ENCODE measurements at places on chromosomes 5 and 9.

- DNase-seq: no peak
These were observed 395.1 kb upstream of the RPS23 start for GRCh38 chr5:82673057-82673809.

DNA sequence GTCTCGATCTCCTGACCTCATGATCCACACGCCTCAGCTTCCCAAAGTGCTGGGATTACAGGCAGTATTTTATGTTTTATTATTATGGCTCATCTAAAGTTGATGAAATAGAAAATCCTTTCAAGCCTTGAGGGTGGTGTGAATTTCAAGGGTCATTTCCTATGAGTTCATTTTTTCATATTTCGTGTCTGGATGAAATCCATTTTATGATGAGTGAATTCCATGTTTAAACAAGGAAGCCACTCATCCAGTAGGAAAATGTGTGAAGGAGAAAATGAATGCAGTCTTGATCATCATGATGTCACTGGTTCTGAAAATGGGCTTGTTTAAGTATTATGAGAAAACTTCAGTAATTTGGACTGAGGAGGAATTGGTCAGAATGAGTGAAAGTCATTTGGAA, 74.6 kb upstream of the ZSWIM6 start:
- DNase-seq: no peak

DNA sequence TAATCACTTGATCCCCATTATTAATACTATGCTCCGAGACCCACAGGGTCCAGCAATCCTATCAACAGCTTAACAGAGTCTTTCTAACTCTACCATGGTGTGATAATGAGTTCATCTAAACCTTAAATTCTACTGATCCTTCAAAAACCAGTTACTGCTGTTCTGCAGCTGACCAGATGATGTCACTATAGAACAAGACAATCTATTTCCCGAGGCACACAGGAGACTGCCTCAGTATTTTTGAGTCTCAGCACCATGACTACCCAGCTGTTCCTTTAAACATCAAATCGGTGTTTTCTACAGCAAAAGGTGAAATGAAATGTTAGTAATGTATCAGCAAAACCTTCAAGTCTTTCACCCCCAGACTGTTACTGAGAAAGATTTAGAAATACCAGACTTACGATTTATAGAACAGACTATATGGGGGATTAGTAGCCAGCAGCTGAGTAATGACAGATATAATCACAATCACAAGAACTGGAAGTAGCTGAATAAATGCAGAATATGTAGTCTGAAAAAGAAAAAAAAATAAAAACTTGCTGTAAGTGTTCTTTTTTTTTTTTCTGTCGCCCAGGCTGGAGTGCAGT, 16.9 kb downstream of the DNAJC18 start:
- no peak for DNase-seq

- DNase-seq: no peak
These were observed 350.1 kb downstream of the GLIS3 start for GRCh38 chr9:3949744-3950143.

GRCh38 chr9:95607507-95607906, 90.7 kb upstream of the PTCH1 start:
- DNase-seq: no peak

GRCh38 chr5:170028124-170028523, 47.8 kb upstream of the INSYN2B start:
- no peak for DNase-seq

DNA sequence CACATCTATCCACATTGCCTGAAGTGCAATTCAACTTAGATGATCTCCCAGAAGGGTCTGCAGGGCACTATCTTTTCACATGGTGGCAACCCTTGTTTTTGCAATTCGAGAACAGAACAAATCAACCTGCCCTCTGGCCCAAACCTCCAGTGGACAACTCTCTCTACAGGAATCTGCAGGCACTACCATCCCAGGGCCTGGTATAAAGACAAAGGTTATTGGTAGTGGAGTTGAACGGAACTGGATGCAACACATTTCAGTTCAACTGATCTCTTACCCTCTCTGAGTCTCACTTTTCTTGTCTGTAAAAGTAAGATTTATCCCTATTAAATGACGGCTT, 153.2 kb upstream of the EGFLAM start:
- DNase-seq: no peak

DNA sequence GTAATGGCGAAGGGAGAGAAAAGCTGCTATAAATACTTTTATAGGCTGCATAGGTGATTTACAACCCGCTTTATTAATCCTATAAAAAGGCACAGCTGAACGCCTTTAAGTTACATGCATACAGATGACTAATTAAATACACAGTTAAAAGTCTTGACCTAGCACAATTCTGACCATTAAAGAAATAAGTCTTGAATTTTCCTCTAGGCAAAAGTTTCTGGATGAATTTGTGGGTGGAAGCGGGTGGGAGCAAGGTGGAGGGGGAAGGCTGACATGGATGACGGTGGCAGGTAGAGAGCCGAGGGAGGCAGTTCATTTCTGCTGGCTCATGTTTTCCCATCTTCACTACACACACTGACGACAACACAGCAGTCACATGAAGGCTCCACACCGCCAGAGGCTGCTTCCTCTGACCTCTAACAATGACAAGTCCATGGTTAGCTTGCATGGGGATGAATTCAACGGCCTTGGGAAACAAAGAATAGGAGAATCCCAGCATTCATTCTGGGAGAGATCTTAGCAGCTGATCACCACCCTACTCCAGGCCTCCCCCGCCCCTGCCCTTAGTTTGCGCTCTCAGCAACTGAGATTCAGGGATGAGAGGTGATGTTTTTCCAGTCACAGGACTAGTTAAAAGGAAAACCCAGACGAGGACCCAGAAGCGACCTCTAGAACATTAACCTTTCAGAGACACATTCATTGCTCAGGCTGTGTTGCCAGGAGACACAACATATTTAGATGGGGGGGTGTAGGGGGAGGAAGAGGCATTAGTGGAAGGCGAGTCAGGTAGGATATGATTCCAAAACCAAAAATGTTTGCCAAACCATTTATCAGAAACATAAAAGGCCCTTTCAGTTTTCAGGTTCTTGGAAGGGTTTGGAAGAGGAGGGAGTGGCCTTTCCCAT, 329.3 kb downstream of the PIK3R1 start:
- no peak for DNase-seq

DNA sequence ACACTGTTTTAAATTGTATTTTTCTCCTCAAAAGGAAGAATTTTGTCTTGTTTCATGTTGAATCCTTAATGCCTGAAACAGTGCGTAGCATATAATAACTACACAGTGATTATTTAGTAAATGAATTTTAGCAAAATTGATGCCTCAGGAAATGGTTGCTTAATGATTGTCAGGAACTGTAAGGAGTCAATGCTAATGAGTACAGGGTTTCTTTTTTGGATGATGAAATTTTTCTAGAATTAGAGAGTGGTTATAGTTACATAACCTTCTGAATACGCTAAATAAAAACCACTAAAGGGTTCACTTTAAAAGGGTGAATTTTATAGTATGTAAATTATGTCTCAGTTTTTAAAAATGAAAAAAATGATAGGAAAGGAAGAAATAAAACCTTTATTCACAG, 14.9 kb downstream of the FAM151B start:
- no peak for DNase-seq
